Esophagus squamous epithelium (tissue), 5 donors: ENCODE measurements at places on chromosomes 2 and 18.
A peak's percentile ranks its signal among the peaks of the same experiment; 100 is the strongest.

GRCh38 chr2:228474466-228474865, 293.0 kb upstream of the SPHKAP start:
- H3K36me3 ChIP-seq = no peaks in the 10 kb centered on the region
- no peaks in the 10 kb centered on the region for H3K4me1 ChIP-seq
- no peak overlapping the region for H3K4me3 ChIP-seq
- no peak overlapping the region for H3K27ac ChIP-seq

- H3K27ac ChIP-seq = no peak overlapping the region
- no peaks in the 10 kb centered on the region for H3K27me3 ChIP-seq
- DNase-seq = no peak
- H3K36me3 ChIP-seq = no peaks in the 10 kb centered on the region
These were observed 239.0 kb downstream of the PHLPP1 start for GRCh38 chr18:62954366-62954765.

- H3K36me3 ChIP-seq = no peaks in the 10 kb centered on the region
- H3K27ac ChIP-seq = no peak overlapping the region
- no peak overlapping the region for H3K4me3 ChIP-seq
- no peak for DNase-seq
- no peaks in the 10 kb centered on the region for H3K4me1 ChIP-seq
- H3K27me3 ChIP-seq = no peaks in the 10 kb centered on the region
These were observed 39.9 kb downstream of the STK17B start for GRCh38 chr2:196131384-196131937.

- peak overlapping the region; percentile 1 for H3K4me3 ChIP-seq
- DNase-seq = no peak
- no peaks in the 10 kb centered on the region for H3K36me3 ChIP-seq
- H3K27ac ChIP-seq = no peak overlapping the region
These were observed 7.3 kb downstream of the GATA6 start for GRCh38 chr18:22176420-22177326.

DNA sequence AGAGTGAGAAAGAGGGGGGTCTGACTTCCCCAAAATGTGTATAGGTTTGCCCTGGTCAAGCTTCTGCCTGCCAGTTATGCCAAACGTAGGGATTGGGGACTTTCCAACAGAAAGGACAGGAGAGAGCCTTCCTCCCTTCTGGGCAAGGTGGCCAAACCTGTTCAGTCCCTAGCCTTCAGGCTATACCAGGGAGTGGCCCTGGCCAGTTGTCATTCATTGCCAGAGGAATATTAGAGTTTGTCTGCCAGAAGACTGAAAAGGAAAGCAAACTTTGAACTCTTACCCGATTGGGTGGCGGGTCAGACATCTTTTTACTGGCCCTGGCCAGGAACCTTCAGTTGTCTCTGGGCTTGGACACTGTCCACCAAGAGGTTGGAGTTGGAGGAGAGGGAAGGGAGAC, 22.1 kb downstream of the RAB3GAP1 start:
- no peaks in the 10 kb centered on the region for H3K4me1 ChIP-seq
- DNase-seq = no peak
- no peaks in the 10 kb centered on the region for H3K36me3 ChIP-seq
- H3K27ac ChIP-seq = no peak overlapping the region
- no peak overlapping the region for H3K4me3 ChIP-seq

GRCh38 chr2:42794271-42795046, 2.1 kb upstream of the HAAO start:
- H3K36me3 ChIP-seq = no peaks in the 10 kb centered on the region
- H3K27ac ChIP-seq = no peak overlapping the region
- DNase-seq = no peak
- H3K4me3 ChIP-seq = no peak overlapping the region

GRCh38 chr2:2536416-2537056, 205.5 kb upstream of the MYT1L start:
- no peak for DNase-seq
- no peaks in the 10 kb centered on the region for H3K4me1 ChIP-seq
- no peak overlapping the region for H3K4me3 ChIP-seq
- no peak overlapping the region for H3K27ac ChIP-seq
- no peaks in the 10 kb centered on the region for H3K36me3 ChIP-seq
- H3K27me3 ChIP-seq = no peaks in the 10 kb centered on the region

- DNase-seq = no peak
- H3K27me3 ChIP-seq = no peaks in the 10 kb centered on the region
- H3K4me1 ChIP-seq = no peaks in the 10 kb centered on the region
- H3K4me3 ChIP-seq = no peak overlapping the region
- no peaks in the 10 kb centered on the region for H3K36me3 ChIP-seq
These were observed 92.0 kb upstream of the CYP1B1 start for GRCh38 chr2:38167968-38168350.

DNA sequence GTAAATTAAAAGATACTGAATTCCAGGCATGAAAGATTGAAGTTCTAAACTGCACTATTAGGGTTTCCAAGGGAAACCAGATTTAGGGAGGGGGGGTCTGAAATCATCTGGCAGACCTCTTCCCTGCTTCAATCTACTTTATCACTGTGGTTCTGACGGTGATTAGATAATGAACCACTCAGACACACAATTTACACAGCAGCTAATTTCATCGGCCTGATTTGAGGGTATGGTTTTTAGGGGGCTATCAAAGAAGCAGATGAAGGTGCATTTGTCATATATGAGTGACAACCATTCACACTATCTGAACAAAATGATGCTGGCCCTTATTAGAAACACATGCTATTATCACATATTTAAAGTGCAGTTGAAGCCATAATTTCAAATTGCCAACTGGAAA, 106.0 kb downstream of the OLA1 start:
- no peaks in the 10 kb centered on the region for H3K4me1 ChIP-seq
- no peak overlapping the region for H3K4me3 ChIP-seq
- no peaks in the 10 kb centered on the region for H3K27me3 ChIP-seq
- no peak overlapping the region for H3K27ac ChIP-seq

GRCh38 chr2:212893216-212893615, 258.2 kb downstream of the IKZF2 start:
- H3K4me1 ChIP-seq = no peaks in the 10 kb centered on the region
- no peak overlapping the region for H3K27ac ChIP-seq
- no peak for DNase-seq
- no peaks in the 10 kb centered on the region for H3K27me3 ChIP-seq

DNA sequence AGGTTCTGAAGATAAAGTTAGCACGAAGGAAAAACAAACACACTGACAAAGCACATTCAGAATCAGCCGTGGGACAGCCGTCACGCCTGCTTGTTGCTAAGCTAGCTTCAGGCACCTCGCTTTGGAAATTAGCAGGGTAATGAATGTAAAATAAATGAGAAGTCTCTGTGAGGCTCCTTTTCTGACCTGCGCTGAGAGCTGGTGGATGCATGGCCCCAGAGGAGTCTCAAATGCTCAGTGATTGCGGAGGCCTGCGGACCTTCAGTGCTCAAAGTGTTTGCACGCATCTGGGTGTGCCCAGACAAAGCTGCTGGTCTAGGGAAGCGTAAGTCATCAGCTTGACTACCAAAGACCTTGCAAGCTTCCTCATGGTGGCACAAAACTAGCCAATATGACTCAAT, 50.6 kb downstream of the CD8B2 start:
- DNase-seq = no peak
- H3K27me3 ChIP-seq = peaks cover 6% of the 10 kb centered on the region
- no peak overlapping the region for H3K27ac ChIP-seq
- no peak overlapping the region for H3K4me3 ChIP-seq

DNA sequence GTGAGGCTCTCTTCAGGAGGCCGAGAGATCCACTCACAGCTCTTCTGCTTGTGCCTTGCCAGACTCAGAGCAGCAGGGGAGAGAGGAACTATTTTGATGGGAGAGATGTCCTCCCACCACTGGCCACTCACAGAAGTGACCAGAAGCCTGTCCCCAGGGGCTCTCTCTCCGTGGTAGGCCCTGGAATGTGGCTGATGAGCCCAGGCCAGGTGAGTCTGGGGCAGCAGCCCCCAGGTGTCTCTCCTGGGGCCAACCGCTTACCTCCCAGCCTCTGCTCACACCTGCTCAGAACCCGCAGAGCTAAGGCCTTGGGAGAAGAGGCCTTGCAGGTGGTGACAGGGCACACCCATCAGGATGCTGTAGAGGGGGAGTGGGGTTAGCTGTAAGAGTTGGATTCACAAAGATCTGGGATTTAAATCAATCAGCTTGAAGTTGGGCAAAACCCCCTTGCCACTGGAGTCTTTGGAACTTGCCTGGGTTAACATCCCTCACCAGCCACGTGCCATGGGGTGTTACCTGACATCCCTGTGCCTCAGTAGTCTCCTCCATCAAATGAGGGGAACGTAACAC, 29.1 kb upstream of the ASB18 start:
- DNase-seq = no peak
- peaks cover 33% of the 10 kb centered on the region for H3K27me3 ChIP-seq
- no peak overlapping the region for H3K27ac ChIP-seq
- H3K4me3 ChIP-seq = no peak overlapping the region
- no peaks in the 10 kb centered on the region for H3K4me1 ChIP-seq
- no peaks in the 10 kb centered on the region for H3K36me3 ChIP-seq

DNA sequence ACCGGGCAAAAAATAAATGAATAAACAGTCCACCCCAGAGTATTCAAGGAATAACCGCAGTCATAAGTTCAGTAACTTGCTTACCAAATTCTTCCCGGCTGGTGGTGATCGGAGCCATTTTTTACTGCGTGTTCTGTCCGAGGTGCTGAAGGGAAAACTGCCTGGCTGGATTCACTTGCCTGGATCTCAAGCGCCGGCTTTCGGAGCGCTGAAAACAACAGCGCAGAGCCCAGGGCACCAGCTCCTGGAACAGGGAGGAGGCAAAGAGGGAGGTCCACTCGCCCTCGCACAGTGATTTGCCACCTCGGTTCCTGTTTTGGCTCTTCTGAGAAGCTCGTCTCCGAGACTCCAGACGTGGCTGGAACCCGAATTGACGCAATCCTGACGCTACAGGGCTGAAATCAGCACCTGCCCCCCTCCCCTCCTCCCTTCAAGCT, at the start of gene SYT4:
SYT4 (minus strand) TSS at position 327 of the 437 bp plus-strand sequence; CDS start at position 118, 209 bp downstream.
- DNase-seq = no peak
- H3K27me3 ChIP-seq = no peaks in the 10 kb centered on the region
- no peak within 1 kb of the TSS for H3K27ac ChIP-seq
- no peaks in the 10 kb centered on the region for H3K36me3 ChIP-seq

GRCh38 chr2:99670768-99671734, 181.2 kb upstream of the REV1 start:
- no peaks in the 10 kb centered on the region for H3K36me3 ChIP-seq
- H3K27me3 ChIP-seq = no peaks in the 10 kb centered on the region
- no peak for DNase-seq
- no peaks in the 10 kb centered on the region for H3K4me1 ChIP-seq
- no peak overlapping the region for H3K27ac ChIP-seq

DNA sequence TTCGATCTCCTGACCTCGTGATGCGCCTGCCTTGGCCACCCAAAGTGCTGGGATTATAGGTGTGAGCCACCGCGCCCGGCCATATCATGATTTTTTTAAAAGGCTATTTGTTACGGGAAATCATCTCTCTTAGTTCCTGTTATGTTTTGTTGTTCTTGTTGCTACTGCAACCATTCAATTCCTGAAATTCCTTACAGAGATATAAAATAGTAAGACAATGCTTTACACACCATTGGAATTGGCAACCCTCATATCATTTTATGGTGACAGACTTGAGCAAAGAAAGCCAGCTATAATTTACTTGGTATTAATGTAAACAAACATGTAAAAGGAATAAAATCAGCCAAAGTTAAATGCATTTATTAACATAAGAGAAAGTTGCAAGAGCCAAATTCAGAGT, 163.0 kb downstream of the FIGN start:
- H3K4me3 ChIP-seq = no peak overlapping the region
- no peaks in the 10 kb centered on the region for H3K36me3 ChIP-seq
- no peaks in the 10 kb centered on the region for H3K27me3 ChIP-seq
- DNase-seq = no peak
- H3K27ac ChIP-seq = no peak overlapping the region
- H3K4me1 ChIP-seq = no peaks in the 10 kb centered on the region

DNA sequence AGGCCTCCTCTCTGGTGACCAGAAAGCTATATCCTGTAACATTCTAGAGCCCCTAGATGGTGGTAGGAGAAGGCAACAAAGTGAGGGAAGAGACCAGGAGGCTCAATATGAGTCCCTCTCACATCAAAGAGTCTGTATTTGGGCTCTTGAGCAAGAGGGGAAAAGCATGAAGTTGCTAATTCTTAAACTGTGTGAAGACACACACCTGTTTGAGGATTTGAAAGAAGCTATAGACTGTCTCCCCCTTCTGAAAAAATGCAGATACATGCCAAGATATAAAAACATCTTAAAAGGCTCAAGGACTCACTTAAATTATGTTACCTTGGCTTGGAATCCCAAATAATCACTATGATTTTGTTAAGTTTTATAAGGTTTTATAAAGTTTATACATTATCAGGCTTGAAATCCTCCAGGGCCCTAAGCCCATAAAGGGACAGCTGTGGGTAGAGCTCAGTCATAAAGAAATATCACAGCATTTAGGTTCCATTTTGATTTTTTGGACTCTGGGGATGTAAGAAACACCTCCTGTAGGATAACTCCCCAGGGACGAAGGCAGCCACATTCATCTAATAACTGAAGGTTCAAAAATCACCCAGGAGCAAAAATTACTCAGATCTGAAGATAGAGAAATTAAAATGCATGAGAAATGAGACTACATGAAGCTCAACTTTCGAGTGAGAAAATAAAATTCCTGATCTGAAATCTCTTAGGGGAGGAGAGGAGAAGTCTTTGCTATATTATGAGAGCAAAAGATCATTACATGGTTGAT, 136.1 kb upstream of the LGALSL start:
- no peak overlapping the region for H3K4me3 ChIP-seq
- no peak overlapping the region for H3K27ac ChIP-seq
- no peaks in the 10 kb centered on the region for H3K27me3 ChIP-seq
- no peak for DNase-seq
- no peaks in the 10 kb centered on the region for H3K36me3 ChIP-seq

GRCh38 chr2:32847734-32848133, 99.0 kb upstream of the LTBP1 start:
- no peaks in the 10 kb centered on the region for H3K36me3 ChIP-seq
- no peaks in the 10 kb centered on the region for H3K27me3 ChIP-seq

DNA sequence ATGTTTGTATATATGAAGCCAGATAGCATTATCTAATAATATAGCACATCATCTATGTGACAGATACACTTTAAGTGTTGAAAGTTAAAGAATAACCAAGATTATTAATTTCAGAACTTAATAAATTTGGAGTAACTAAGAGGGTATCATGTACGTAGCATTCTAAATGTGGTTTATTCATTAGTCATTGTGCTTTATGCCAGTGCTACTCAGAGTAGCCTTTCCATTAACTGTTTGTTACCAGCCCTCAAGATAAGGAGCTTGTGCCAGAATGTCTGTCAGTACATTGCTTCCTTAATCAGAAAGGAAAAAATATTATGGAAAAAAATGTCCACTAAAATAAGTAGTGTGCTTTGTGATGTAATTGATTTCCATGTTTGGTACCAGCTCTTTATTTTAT, 94.9 kb upstream of the TWSG1 start:
- no peaks in the 10 kb centered on the region for H3K4me1 ChIP-seq
- H3K36me3 ChIP-seq = no peaks in the 10 kb centered on the region
- no peak overlapping the region for H3K27ac ChIP-seq
- no peak overlapping the region for H3K4me3 ChIP-seq
- no peaks in the 10 kb centered on the region for H3K27me3 ChIP-seq
- DNase-seq = no peak
